Stimulated activated CD8-positive, alpha-beta memory T cell treated with anti-CD3 and anti-CD28 coated beads, Interleukin-7, amount 100 ng/mL, for 4 hours (primary cell): ENCODE measurements at places on chromosomes 2 and 18.

GRCh38 chr2:82811946-82812345 is 1647.1 kb downstream of the SUCLG1 start:
- DNase-seq = no peak

GRCh38 chr2:161077367-161078210 is 82.6 kb upstream of the TANK start:
- DNase-seq = peak; percentile 35

GRCh38 chr2:228526687-228527086 is 345.2 kb upstream of the SPHKAP start:
- DNase-seq = no peak

- no peak for DNase-seq
Observed at GRCh38 chr2:160125828-160126227, 63.4 kb upstream of the PLA2R1 start.

DNA sequence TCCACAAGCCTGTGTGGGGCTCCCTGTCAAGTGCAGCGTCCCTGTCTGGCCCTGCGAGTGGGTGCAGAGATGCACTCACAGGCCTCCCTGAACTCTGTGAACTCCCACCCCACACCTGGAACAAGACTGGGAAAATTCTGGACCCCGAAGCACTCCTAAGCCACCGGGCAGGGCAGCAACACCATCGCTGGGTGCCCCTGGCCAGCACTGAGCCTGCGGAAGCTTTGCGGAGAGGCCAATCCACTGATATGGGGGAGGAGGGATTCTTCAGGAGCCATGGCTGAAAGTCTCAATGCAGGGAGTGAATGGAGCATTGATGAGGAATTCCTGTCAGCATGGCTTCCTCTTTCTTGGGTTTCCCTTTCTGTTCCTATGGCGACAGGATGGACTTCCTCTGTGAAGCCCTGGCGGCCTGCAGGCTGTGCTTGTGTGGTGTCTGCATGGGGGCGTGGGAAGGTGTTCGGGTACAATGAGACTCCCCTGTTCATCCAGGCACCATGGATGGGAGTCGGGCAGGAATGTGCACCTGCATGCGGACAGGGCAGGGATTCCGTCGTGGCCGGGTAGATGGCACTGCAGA is 15.1 kb downstream of the TRIB2 start:
- DNase-seq = no peak

GRCh38 chr2:30356776-30357175 is 90.3 kb upstream of the LCLAT1 start:
- DNase-seq = no peak

DNA sequence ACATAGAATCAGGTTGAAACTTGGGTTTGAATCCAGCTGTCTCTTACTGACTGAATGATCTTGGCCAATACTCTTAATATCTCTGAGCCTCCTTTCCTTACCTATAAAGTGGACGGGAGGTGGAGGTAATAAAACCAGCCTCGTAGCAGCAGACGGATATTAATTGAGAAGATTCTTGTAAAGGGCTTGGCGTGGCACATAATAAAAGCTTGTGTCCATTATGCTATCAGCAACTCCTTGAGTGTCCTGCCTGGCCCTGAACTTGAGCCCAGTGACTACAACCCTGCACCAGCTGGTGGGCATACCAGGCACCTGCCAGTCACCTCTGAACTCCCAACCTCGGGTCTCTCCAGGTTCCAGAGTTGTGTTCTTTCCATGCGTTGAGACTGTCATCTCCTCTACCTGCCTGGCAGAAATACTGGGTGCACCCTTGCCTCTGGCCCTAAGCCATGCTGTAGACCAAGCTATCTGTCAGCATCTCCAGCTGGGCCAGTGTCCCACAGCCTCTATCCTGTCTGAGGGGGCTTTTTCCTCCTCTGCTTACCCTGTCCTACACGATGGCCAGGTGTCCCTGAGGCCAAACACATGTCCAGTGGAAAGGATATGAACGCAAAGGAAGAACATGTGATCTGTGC is 9.7 kb downstream of the CAPN13 start:
- no peak for DNase-seq

- no peak for DNase-seq
Observed at GRCh38 chr2:27803046-27803445, 31.5 kb downstream of the MRPL33 start.

DNA sequence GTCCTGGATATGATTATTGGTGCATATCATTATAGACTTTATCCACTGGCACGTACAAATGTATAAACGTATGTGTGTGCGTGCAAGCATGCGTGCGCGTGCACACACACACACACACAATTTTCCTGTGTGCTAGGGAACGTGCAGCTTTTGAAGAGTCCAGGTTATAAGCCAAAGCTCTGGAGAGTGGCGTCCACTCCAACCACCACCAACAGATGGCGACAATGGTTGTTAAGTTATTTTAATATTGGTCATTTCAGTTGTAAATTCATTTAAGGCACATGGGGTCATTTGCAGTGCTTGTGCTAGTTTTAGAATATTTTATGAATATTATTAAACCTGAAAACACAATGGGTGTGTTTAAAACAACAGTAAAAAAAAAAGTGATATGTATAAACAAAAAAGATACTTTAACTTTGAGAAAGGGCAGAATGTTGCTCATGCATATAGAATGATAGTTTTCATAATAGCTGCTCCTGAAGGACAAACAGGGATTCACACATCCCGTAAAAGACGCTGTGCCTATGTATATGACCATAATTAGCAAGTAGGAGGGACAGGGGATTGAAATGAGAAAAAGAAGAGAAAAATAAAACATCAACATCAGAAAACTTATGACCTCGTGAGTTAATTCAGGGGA is 124.2 kb upstream of the ITGB6 start:
- DNase-seq = no peak

GRCh38 chr18:77084688-77085035 is 47.9 kb downstream of the MBP start:
- no peak for DNase-seq

GRCh38 chr2:202040079-202040844 is 6.6 kb downstream of the FZD7 start:
- DNase-seq = no peak

DNA sequence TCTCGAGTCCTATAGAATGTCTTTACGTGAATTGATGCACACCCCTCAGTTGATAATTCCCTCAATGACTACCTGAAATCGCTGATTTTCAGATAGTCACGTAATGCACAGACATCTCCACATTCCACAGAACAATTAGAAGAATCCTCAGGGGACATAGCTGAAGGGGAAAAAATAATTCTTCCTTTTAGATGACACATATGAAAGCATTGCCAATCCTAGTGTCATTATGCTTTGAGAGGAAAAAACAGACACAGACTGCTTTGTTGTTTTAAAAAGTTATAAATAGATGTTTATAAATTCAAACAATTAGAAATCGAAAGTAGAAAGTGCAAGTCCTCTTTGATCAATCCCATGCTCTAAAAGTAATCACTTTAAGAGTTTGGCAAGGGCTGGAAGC is 100.6 kb upstream of the FN1 start:
- DNase-seq = no peak

- DNase-seq = no peak
Observed at GRCh38 chr2:3162442-3163077, 215.1 kb downstream of the EIPR1 start.

- no peak for DNase-seq
Observed at GRCh38 chr2:158893026-158893425, 75.4 kb upstream of the TANC1 start.

GRCh38 chr2:6341588-6342129 is 524.0 kb downstream of the CMPK2 start:
- DNase-seq = no peak

- DNase-seq = no peak
Observed at GRCh38 chr2:188848887-188849435, 125.2 kb upstream of the COL3A1 start.

- no peak for DNase-seq
Observed at GRCh38 chr2:129911363-129912065, 68.0 kb upstream of the RAB6C start.

- DNase-seq = no peak
Observed at GRCh38 chr18:21341141-21341540, 99.1 kb downstream of the GREB1L start.

DNA sequence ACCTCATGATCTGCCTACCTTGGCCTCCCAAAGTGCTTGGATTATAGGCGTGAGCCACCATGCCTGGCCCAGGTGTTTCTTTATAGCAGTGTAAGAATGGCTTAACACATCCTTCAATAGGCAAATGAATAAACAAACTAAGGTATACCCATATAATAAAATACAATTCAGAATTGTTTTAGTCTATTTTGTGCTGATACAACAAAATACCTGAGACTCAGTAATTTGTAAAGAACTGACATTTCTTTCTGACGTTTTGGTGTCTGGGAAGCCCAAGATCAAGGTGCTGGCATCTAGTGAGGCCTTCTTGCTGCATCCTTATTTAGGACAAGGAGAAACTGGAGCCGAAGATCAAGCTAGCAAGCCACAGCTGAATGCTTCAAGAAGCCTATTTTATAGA is 1372.1 kb upstream of the DDX18 start:
- no peak for DNase-seq

- no peak for DNase-seq
Observed at GRCh38 chr2:26640331-26640745, 828 bp downstream of the CIB4 start.

- no peak for DNase-seq
Observed at GRCh38 chr2:192471982-192472381, 277.2 kb upstream of the TMEFF2 start.

DNA sequence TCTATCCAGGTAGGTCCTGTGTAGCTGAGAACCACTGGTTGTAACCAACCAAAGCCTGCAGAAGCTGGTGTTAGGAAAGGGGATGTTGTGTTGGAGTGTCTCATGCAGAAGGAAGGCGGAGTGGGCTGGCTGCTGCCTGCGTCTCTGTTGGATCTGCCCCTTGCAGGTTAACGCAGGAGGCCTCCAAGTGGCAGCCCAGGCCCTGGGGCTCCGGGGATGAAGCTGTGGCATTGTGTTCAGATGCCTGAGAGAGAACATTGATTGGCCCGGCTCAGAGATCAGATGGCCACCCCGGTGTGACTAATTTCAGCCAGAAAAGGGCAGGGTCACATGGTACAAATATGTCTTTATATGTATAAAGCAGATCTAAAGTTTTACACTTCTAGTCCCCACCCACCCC is 216.0 kb downstream of the GLI2 start:
- DNase-seq = no peak

- no peak for DNase-seq
Observed at GRCh38 chr18:77091366-77091765, 41.2 kb downstream of the MBP start.

- DNase-seq = no peak
Observed at GRCh38 chr2:145199042-145199441, 679.1 kb upstream of the ZEB2 start.

DNA sequence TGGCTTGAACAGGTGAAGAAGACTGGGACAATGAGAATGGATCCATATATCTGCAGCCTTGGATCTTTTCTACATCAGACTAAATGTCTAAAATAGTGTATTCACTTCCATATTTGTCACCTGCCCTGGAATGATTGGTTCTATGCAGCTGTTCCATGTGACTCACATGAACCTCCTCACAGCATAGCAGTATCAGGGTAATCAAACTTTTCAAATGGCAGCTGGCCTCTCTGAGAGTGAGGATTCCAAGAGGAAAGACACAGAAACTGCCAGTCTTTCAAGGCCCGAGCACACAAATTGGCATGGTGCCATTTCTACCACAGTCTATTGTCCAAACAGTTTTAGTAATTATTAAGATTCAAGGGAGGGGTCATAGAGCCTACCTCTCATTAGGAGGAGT is 859.3 kb downstream of the BCL11A start:
- DNase-seq = no peak

DNA sequence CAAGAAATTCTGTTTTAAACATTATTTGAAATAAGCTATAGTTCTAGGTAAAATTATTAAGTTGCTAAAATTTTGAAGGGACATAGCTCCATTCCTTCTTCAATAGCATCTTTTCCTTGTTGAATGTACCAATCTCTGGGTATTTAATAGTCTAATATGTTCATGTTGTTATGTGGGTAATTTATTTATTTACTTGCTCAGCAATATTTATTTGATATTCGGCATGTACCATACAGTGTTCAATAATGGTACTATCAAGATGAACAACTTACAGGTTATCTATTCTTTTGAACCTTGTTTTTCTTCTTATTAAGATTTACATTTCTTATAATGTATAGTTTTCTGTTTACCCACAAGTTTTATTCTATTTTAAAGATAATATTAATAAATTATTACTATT is 1616.8 kb upstream of the PIK3C3 start:
- DNase-seq = no peak

- DNase-seq = no peak
Observed at GRCh38 chr2:2524348-2524941, 193.4 kb upstream of the MYT1L start.

DNA sequence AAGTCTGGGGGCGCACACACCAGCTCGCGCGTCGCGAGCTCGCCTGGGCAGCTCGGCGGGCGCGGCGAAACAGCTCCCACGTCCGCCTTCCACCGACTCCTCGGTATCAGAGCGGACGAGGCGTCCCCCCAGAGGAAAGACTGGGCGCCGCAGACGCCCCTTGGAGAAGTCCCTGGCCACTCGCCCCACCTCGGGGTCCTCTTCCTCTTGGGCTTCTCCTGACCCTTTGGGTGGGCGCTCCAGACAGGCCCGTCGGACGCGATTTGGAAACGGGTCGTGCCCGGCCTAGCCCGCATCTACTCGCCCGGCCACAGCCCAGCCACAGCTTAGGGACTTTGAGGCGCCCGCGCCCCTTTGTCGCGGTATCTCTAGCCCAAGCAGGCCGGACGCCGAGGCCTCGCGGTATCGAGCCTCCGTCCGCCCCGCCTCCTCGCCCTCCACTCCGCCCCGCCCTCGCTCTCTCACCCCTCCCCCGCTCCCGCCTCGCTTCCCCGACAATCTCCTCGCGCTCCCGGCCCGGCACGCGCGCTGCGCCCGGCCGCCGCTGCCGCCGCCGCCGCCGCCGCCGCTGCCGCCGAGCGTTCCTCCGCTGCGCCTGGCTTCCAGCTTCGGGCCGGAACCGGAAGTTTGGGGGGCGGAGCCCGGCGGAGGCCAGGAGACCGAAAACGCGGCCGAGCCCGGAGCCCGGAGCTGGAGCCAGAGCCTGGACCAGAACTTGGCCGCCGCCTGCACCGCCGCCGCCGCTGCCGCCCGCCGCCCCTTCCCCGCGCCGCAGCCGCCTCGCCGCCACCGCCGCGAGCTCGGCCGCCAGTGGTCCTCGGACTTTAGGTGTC is 749 bp upstream of the ACVR2A start:
- DNase-seq = peak; percentile 82
